ENCODE measurements at places on chromosomes 3 and 15.

DNA sequence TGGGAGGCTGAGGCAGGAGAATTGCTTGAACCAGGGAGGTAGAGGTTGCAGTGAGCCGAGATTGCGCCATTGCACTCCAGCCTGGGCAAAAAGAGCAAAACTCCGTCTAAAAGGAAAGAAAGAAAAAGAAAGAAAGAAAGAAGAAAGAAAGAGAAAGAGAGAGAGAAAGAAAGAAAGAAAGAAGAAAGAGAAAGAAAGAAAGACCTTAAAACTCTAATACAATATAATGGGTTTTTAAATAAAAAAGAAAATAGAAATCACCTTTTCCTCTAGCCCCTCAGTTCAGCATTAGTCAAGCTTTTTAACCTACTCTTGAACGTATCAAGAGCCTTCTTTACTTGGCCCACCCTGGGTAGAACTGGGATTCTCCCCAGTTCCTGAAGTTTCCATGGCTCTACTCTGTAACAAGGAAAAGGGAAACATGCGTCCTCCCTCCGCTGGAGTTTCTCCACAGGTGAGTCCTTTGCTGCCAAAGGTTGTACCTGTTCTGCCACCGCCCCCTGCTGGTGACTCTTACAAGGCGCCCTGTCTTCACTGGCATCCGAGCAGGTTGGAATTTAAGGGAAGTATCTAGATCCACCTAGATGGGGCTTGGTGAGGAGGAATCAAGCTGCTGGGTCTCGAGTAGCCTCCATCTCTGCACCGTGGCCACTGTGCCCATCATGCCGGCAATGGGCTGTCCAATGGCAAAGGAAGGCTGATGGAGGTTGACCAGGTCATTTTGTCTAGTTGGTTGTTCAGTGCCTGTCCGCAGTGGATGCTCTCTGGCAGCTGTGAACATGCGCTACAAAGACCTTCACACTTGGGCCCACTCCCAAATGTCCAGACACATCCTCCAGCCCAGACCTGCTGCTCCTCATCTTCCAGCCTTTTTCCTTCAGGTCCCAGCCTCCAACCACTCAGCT, 20.6 kb upstream of the EPHB3 start:
- DNase-seq = peak; percentile 42

DNA sequence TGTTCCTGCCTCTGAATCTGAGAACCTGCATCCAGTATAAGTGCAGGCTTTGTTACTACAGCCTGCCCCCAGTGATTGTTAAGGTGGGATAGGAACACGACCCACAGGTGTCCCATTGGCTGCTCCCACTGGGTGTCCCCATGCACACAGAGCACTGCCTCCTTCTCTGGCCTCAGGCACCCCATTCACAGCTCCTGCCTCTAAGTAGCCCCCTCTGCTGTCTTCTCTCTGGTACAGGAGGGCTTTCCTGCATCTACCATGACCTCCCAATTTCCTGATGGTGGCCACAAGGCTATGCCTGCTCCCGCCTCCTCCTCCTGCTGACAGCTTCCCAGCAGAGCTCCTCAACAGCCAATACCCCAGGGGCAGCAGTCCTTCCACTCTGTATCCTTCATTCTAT, 238.6 kb upstream of the TMC3 start:
- no peak for DNase-seq

- DNase-seq = no peak
Observed at GRCh38 chr3:194760494-194761137, 74.9 kb downstream of the FAM43A start.

- DNase-seq = peak; percentile 58
Observed at GRCh38 chr3:81249540-81250029, 511.9 kb downstream of the GBE1 start.

DNA sequence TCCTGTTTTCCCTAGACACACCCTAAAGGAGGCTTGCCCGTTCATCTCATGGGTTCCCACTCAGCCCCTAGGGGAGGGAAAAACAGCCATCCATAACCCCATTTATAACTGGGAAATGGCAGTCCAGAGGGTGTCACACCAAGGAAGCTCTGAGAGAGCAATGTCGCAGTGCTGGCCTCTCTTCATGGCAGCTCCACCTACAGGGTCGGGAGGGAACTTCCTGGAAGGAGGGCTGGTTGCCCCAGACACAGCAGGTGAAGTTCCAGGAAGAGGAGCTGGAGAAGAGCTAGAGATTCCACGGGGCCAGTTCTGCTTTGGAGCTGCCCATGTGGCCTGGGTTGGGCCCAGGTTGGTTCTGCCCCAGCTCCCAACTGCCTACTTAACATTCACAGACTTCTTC, 22.3 kb upstream of the LINGO1 start:
- no peak for DNase-seq

GRCh38 chr3:48047841-48048464, 31.7 kb upstream of the MAP4 start:
- DNase-seq = peak; percentile 49

GRCh38 chr15:95365511-95366107, 964.9 kb upstream of the NR2F2 start:
- DNase-seq = no peak

DNA sequence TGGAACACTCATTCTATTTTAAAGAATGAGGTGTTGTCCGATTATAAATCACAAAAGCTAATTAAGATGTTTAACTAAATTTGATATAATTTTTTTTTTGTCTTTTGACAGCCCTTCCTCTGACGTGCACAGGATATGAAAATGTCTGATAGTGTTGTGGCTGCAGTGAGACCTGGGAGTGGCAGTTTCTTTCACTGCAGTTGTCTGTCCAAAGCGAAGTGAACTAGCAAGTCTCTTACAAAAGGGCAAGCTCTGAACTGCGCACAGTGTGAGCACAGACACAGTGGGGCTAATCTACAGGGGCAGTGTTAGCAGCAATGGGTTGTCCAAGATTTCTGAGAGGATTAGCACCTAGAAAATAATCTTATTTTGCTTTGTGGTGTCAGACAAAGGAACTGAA, 29.1 kb upstream of the MYRIP start:
- no peak for DNase-seq

DNA sequence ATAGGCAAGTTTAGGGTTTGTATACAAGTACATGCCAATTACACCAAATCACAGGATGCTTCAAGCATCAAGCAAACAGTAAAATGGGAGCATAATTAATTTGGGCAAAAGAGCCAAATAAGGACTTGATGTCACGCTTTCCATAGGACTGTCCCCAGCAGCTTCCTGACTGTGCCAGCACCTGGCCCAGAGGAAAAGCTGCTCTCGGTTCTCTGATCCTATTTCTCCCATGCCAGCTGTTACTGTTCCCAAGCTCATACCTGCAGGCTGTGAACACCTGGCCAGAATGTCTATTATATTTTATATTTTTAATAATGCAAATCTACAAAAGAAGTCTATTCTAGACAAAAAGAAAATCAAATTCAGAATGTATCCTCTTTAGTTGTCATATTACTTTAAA, 12.2 kb downstream of the ZXDC start:
- no peak for DNase-seq

DNA sequence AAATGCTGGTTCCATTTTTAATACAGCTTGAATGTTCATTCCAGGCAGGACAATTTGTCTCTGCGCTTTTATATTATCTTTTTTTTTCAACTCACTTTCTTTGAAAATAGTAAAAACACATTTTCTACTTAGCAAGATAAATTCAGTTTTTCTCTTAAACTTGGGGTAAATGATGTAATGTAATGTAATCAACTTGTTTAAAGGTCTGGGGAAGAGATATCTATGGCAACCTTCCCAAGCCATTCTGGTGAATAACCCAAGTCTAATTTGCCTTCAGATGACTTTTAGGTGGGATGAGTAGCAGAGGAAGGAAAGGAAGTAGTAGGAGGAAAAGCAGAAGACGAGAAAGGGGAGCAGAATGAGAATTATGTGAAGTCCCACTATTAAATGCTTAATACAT, 335.1 kb downstream of the SV2B start:
- DNase-seq = no peak

DNA sequence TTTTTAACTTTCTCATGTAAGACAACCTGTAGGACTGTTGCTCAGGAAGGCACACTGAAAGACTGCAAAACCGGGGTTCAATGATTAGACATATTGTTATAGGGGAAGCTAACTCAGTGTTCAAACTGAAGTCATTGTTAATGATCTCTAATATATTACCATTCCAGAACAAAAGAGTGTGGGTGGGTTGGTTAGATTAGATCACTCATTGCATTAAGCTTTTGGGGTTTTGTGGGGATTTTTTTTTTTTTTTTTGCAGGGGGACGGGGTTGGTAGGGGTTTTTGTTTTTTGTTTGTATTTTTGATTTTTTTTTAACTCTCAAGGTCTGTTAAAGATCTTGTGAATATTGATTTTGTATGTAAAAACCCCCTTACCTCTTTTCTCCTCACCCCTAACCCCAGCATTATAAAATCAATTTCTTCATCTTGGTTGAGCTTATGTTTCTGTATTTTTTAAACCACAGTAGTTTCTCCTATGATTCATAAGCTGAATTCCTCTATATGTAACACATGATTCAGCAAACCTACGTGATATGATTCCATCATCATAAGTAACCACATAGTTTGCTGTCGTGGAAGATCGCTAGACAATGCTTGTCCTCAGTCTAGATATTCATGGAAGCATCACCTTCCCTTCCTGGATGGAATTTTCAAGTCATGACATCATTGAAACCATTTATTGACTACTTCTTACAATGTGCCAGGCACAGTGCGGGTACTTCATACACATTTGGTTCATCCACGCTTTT, 544.1 kb upstream of the MDFIC2 start:
- DNase-seq = peak; percentile 82
